SIG-M5 (cell line): ENCODE measurements at places on chromosomes 7 and 10.
A peak's percentile ranks its signal among the peaks of the same experiment; 100 is the strongest.

DNA sequence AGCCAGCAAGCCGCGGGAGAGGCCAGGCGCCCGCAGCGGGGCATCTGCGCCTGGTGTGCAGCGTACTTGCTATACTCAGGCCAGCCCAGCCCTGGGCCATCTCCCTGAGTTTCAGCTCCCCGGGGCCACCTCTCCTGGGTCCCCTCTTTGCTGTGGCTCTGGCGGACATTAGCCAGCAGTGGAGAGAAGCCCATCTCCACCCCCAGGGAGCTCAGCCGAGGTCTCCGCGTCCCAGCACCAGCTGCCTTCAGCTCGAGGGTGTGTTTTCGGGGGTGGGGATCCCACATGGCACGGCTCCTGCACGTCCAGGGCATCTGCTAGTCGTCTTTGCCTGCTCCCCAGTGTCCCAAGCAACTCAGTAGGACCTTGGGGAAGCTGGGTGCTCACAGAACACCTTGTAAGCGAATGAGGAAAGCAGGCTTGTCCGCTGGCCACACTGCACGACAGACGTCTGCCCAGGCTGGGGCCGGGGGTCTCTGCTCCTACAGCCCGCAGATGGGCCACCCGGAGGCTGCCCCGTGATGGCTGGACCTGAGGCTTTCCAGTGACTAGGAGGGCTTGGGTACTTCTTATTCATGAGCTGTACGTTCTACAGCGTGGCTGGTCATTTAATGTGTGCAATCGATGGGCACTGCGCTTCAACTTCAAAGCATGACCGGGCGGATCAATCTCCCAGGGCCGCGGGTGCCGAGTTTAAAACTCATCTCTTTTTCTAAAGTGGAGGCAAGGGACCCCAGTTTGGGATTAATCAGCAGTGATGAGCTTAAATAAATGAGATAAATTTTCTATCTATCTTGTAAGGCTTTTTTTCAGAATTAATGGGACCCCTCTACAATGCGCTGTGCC, 455.7 kb downstream of the DNAJB6 start:
- no peak for DNase-seq

GRCh38 chr10:99233689-99234037, 2.0 kb downstream of the HPSE2 start:
- no peak for DNase-seq

GRCh38 chr10:3239066-3239919, 66.7 kb upstream of the PITRM1 start:
- no peak for DNase-seq

GRCh38 chr10:103193820-103194529, 903 bp upstream of the NT5C2 start:
- DNase-seq: peak; percentile 12

DNA sequence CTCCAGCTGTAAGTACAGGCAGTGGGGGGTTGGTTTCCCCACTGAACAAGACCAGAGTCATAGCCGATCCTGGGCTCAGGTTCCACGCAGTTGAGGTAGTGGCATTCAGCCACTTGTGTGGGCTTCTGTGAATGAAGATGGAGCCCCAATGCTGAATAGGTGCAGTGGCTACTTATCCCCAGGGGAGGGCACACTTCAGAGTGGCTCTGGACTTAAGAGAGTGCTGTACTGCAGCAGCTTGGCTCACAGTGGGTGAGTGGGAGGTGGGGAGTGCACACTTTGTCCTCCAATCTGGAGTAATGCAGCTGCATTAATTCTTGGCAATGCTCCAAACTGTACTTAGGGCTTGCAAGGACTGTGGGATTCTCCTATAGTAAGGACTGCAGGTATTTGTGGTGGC, 81.9 kb downstream of the BUB3 start:
- no peak for DNase-seq

DNA sequence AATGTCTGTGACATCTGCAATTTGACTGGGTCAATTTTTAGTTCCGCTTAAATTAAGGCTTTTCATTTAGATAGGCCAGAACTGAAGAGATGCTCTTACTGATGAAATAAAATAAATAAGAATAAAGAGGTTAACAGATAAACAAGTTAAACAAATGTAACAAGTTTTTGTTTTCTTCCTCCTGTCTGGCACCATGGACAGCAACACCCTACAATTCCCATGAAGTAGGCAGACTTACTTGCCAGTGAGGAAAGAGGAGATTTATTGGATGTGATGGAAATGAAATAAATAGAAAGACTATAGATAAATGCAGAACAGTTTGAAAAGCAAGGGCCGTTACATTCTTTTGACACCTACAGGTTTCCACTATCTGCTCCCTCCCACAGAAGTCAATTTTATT, 118.5 kb downstream of the AMPH start:
- no peak for DNase-seq

GRCh38 chr10:79397051-79397450, 48.4 kb downstream of the ZCCHC24 start:
- DNase-seq: no peak

DNA sequence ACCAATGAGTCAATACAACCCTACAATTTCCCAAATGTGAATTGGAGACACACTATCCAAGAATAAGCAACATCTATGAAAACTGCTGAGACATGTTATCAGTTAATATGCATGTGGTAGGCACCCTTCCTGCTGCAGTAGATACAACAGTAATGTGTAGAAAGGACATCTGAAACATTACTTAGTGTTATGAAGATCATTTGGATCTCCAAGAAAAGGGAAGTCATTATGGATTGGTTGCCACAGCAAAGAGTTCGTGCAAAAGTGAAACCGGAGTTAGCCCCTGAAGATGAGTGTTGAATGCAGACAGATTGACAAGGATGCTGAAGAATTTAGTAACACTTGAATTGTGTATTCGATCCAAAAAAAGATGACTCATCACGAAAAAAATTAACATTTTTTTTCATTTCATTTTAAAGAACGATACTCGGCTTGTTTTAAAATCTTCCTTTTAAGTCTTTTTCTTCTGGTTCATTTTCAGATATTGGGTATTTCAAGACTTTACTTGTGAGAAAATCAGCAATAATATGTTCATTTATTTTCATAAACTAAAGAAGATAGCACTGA, 322.4 kb upstream of the KLF6 start:
- DNase-seq: no peak

GRCh38 chr10:50613726-50614443, 9.9 kb downstream of the SGMS1 start:
- no peak for DNase-seq

GRCh38 chr10:110863361-110863760, 8.4 kb upstream of the PDCD4 start:
- DNase-seq: no peak

DNA sequence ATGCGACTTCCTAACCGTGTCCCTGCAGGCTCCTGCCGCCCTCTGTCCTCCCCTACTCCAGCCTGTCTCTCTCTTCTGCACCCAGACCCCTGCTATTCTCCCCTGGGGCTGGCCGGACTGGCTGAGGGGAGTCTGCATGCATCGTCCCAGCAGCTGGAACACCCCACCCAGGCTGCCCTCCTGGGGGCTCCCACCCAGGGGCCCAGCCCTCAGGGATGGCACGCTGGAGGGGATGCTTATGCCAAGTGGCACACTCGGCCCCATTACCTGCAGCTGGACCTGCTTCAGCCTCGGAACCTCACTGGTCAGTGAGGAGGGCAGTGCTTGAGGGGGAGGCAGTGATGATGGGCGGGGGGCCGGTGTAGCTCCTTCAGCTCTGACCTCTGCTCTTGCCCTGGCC, 21.7 kb upstream of the ZNF467 start:
- no peak for DNase-seq

DNA sequence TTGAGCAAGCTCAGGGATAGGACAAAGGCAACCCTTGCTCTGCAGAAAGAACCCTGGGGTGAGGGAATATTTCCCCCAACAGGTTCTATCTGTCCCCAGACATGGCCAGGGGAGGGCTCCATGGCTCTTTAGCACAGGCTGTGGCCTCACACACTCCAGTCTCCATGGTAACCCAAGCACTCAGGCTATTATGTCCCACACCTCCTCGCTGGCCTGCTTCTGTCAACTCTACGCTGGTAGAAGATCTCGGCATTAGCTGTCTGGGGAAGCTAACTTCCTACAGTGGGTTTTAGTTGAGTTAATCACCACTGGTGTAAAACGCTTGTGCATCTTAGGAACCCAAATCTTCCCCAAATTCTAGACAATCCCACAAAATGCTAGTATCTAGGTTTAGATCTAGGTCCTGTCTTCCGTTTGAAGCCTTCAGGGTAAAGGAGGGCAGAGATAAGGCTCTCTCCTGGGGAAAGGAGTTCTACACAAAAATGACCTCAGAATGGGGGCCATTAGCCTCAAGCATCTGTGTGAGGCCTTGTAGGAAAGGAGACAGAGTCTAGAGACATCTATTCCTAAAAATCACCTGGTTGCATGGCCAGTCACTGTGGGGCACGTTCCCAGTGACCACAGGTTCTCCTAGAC, 36.7 kb upstream of the SLIT1 start:
- no peak for DNase-seq

DNA sequence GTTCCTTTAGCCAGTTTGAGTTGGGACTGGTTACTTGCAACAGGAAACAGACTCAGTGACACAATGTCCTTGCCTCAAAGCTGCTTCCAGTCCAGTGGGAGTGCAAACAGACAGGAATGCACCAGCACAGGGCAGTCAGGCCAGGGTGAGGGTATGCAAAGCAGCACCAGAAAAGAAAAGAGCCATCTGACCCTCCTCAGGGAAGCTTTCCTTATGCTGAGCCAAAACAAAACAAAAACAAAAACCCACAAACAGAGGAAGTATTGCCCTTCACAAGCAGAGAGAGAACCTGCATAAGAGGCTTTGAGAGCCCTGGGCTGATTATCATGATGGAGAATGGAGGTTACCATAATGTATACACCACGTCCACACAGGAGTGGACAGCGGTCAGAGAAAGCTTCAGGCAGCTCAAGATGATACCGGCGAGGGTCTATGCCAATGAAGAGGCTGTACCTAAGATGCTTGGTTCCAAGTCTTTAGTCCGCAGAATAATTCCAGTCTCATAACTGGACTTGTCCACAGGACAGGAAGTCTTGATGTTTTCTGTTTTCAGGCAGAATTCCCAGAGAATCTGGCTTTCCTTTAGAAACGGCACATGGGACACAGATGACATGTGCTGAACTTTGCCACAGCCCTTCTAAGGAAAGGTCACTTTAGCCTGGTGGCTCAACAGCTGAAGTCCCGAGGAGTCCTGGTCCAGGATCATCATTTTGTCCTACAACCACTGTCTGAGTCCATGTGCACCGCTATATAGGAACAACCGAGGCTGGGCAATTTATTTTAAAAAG, 263.3 kb downstream of the TNS3 start:
- no peak for DNase-seq

- DNase-seq: no peak
Observed at GRCh38 chr10:14782691-14783363, 8.1 kb upstream of the FAM107B start.

- DNase-seq: no peak
Observed at GRCh38 chr10:71766717-71767419, 6.5 kb downstream of the VSIR start.

DNA sequence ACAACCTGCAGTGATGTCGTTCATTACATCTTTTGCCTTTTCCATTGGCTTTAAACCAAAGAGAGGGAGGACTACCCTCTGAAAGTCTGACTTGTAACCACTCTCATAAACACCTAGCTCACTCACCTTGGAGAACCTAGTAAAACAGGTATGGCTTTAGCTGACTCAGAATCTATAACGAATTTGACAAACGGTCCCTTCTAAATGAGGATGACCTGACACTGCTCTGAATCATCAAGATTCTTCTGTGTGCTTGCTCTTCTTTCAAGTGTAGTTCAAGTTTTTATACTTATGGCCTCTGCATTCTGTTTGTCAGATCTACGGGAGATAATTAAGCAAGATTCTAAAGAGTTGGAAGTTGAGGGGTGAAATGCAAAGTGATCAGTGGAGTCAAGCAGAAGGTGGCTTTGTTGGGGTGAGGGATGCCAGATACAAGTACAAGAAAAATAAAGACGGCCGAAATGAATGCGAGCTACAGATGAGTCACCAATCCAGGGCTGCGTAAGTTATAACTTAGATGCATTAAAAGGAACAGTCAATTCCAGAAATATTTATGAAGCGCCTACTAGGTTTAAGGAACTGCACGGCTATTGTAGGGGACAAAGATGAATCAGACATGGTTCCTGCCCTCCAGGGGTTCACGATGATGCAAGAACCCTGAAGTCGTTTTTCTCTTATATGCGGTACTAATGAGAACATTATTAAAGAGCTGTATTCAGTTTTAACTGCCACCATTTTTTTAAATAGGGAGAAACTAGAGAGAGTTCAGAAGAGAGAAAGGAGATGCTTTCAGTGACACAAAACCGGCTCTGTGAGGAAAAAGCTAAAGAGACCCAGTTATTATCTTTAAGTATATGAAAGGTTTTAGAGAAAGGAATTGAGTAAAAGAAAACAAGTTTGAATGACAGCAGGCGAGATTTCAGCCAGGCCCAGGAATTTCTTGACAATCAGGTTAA, 6.5 kb downstream of the HIPK2 start:
- peak; percentile 64 for DNase-seq

GRCh38 chr10:60446851-60447250, 57.2 kb upstream of the ANK3 start:
- no peak for DNase-seq

DNA sequence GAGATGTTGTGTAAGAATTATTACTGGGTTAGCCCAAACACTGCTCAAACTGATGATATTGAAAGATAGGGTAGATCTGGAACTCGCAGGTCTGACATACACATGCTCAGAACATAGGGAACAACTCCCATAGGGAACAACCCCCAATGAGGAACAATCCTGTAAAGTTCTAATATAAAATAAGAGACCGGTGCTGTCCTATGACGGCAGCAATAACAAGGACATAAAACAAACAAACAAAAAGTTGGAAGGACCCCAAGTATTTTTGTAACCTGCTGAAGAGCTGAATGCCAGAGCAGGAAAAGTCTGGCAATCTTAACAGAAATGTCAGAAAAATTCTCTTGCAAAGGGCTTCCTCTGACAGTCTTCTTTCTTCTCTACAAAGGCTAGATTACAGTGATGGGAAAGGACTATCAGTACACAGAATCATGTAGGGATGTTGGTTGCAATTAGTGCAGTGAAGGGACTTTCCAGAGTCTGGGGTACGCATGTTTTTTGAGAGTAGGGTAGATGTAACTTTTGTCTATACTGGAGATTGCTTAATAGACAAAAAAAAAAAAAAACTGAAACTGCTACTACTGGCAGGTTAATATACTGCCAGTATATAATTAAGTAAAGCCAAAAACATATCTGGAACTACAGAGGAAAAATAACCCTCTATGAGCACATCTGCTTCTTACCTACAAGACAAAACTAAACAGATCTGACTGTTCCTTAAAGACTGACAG, 35.5 kb downstream of the IDE start:
- DNase-seq: no peak

DNA sequence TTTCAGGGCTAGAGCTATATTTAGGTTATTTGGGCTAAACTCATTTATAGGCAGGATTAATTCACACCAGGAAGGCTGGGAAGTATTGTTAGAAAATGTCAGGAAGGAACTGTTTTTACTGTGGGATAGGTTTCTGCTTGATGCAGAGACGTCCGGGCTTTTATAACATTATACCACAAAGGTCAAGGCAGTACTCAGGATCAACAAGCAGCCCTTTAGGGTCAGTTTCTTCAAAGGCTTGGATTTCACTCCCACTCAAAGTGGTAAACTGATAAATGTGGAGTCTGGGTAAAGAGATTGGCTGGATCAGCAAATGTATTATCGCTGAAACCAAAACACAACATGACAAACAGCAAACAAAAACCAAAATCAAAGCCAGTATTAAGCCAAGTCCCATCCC, 127.2 kb downstream of the ARL5B start:
- no peak for DNase-seq
